Activated CD8-positive, alpha-beta memory T cell treated with anti-CD3 and anti-CD28 coated beads for 36 hours (primary cell): ENCODE measurements at places on chromosomes 1 and 21. TPM values are rescaled to one million over a fixed set of nuclear protein-coding genes. Genes with fewer than 3 reads are reported as not detected.

LCE1C gene
- not detected for total RNA-seq

RGS4 gene
- total RNA-seq: not detected

GBP6 gene
- 0.21 TPM for total RNA-seq

PLEKHA6 gene
- total RNA-seq: 0.23 TPM

PSMG1 gene
- 121 TPM for total RNA-seq

SH2D1B gene
- total RNA-seq: not detected

IGSF8 gene
- total RNA-seq: 45.7 TPM
